ENCODE measurements at places on chromosomes 5 and 9. TPM values are rescaled to one million over a fixed set of nuclear protein-coding genes. Genes with fewer than 3 reads are reported as not detected.

DNA sequence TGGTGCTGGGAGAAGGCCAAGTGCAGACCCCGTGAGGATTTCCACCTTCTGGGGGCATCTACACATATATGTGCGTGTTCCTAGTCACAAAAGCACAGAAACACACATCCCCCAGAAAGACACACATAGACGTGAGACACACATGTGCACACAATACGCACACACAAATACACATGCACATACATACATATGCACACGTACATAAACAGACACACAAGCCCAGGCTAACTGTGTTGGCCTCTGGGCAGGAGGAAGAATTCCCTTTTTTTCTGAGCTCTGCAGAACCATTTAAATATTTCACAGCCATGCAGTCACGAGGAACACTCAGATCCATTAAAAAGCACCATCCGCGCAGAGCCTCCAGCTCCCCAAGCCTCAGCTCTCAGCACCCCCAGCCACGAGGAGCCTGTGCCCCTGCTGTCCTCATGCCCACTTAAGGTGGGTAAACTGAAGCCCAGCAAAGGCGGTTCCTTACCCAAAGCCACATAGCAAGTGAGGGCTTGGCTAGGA, 5.3 kb downstream of the NINJ1 start:
- peaks cover 75% of the 10 kb centered on the region for H3K36me3 ChIP-seq
- no peak overlapping the region for H3K4me3 ChIP-seq
- H3K4me1 ChIP-seq, result peaks cover 77% of the 10 kb centered on the region
- no peak for DNase-seq

GRCh38 chr9:134607971-134608370, 33.6 kb upstream of the COL5A1 start:
- DNase-seq, result no peak
- no peaks in the 10 kb centered on the region for H3K27me3 ChIP-seq
- no peaks in the 10 kb centered on the region for H3K36me3 ChIP-seq
- H3K27ac ChIP-seq, result no peak overlapping the region
- H3K4me1 ChIP-seq, result peaks cover 4% of the 10 kb centered on the region
- no peak overlapping the region for H3K4me3 ChIP-seq

- H3K4me3 ChIP-seq, result no peak overlapping the region
- H3K36me3 ChIP-seq, result no peaks in the 10 kb centered on the region
- no peaks in the 10 kb centered on the region for H3K4me1 ChIP-seq
- no peaks in the 10 kb centered on the region for H3K27me3 ChIP-seq
- DNase-seq, result no peak
- H3K27ac ChIP-seq, result no peak overlapping the region
These were observed 37.5 kb upstream of the BOD1 start for GRCh38 chr5:173653822-173654523.

DNA sequence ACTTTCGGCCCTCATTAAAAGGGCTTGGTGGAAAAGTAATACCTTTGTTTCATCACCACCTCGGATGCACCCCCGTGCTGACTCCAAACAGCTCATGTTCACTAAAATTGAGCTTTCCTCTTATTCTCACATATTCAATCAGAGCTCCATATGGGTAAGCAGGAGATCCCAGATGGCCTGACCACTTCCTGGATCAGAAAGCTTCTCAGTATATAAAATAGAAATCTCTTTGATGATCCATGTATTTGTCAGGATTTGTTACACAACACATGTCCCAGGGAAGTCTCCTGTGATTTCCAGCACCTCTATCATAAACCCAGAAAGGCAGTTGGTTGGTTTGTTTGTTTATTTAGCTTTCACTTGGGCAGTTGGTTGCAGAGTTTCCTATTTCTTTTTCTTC, 402.0 kb downstream of the MLLT3 start:
- H3K4me3 ChIP-seq, result no peak overlapping the region
- H3K36me3 ChIP-seq, result no peaks in the 10 kb centered on the region
- H3K27me3 ChIP-seq, result no peaks in the 10 kb centered on the region
- no peaks in the 10 kb centered on the region for H3K4me1 ChIP-seq

DNA sequence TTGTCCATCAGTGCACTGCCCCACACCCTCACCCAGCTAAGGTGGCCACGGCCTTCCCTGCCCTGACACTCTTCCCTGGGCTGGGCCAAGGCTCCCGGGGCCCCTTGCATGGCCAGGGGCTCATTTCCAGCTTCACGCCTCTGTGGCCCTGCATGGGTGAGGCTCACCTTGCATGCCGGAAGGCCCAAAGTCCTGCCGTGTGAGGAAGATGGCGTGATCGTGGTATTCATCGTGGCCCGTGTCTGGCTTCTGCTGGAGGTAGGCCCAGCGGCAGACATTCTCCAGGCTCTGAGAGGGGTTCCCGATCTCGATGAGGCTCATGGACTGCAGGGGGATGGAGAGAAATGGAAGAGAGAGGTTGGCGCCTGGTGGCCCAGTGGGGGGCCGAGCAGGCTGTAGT, 98.4 kb downstream of the ZNF354C start:
- no peaks in the 10 kb centered on the region for H3K4me1 ChIP-seq
- H3K27ac ChIP-seq, result no peak overlapping the region
- H3K27me3 ChIP-seq, result no peaks in the 10 kb centered on the region

- no peak for DNase-seq
- H3K4me1 ChIP-seq, result peaks cover 18% of the 10 kb centered on the region
- no peak overlapping the region for H3K27ac ChIP-seq
- H3K27me3 ChIP-seq, result no peaks in the 10 kb centered on the region
These were observed 45.6 kb upstream of the FCN2 start for GRCh38 chr9:134834957-134835419.

DNA sequence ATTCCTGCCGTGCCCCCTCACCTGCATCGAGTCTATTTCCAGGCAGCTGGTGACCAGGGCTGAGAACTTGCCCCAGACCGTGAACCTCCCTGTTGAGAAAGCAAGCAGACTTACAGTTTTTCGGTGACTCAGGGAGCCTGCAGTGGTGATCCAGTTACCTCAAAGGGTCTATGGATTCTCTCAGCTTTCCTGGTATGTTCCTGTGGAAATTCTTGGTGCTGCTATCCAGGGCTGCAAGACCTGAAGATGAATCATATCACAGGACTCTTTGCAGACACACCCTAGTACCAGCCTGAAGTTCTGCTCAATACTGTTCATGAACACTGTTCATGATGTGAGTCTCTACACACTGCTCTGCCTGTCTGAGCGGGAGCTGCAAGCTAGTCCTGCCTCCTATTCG, 154.7 kb downstream of the WDR70 start:
- no peak overlapping the region for H3K27ac ChIP-seq
- peaks cover 2% of the 10 kb centered on the region for H3K36me3 ChIP-seq
- no peak overlapping the region for H3K4me3 ChIP-seq
- no peaks in the 10 kb centered on the region for H3K27me3 ChIP-seq
- no peaks in the 10 kb centered on the region for H3K4me1 ChIP-seq
- no peak for DNase-seq

GRCh38 chr5:1444361-1445189, 665 bp downstream of the SLC6A3 start:
- H3K4me3 ChIP-seq, result no peak overlapping the region
- peaks cover 12% of the 10 kb centered on the region for H3K4me1 ChIP-seq
- no peak for DNase-seq
- no peaks in the 10 kb centered on the region for H3K36me3 ChIP-seq
- no peak overlapping the region for H3K27ac ChIP-seq
- peaks cover 68% of the 10 kb centered on the region for H3K27me3 ChIP-seq

DNA sequence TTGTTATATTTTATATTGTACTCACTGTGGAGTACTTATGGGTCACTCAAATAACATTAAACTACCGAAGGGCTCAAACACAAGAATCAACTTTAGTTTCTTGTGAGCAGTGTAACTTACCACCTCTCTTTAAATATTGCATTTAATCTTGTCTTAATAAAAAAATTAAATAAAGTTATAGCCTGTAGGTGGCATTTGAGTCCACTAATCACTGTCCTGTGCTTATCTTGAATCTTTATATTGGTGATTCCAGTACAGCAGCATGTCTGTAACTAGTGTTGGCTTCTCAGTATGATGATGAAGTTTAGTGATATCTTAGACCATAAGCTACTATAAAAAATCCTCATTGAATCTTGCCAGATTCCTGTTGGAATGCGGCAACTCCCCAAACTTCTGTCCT, 313.8 kb downstream of the FAM170A start:
- no peak overlapping the region for H3K27ac ChIP-seq
- H3K27me3 ChIP-seq, result no peaks in the 10 kb centered on the region
- H3K36me3 ChIP-seq, result no peaks in the 10 kb centered on the region
- no peaks in the 10 kb centered on the region for H3K4me1 ChIP-seq

- no peak overlapping the region for H3K27ac ChIP-seq
- H3K27me3 ChIP-seq, result no peaks in the 10 kb centered on the region
- no peaks in the 10 kb centered on the region for H3K4me1 ChIP-seq
- peaks cover 15% of the 10 kb centered on the region for H3K36me3 ChIP-seq
These were observed 37.7 kb downstream of the FAM13B start for GRCh38 chr5:137995077-137995748.

- H3K4me1 ChIP-seq, result peaks cover 36% of the 10 kb centered on the region
- peaks cover 44% of the 10 kb centered on the region for H3K27me3 ChIP-seq
- peak within 1 kb of the TSS; percentile 69 for H3K27ac ChIP-seq
- H3K36me3 ChIP-seq, result no peaks in the 10 kb centered on the region
- peak; percentile 96 for DNase-seq
These were observed at the start of gene RORB for GRCh38 chr9:74496819-74497747. TSS of gene RORB (plus strand) at chr9:74497335. CDS start at chr9:74497977, 642 bp downstream.

- H3K4me1 ChIP-seq, result no peaks in the 10 kb centered on the region
- H3K27me3 ChIP-seq, result no peaks in the 10 kb centered on the region
- peak; percentile 32 for DNase-seq
- no peak overlapping the region for H3K27ac ChIP-seq
- no peak overlapping the region for H3K4me3 ChIP-seq
These were observed 112.1 kb downstream of the BASP1 start for GRCh38 chr5:17329571-17329970.

DNA sequence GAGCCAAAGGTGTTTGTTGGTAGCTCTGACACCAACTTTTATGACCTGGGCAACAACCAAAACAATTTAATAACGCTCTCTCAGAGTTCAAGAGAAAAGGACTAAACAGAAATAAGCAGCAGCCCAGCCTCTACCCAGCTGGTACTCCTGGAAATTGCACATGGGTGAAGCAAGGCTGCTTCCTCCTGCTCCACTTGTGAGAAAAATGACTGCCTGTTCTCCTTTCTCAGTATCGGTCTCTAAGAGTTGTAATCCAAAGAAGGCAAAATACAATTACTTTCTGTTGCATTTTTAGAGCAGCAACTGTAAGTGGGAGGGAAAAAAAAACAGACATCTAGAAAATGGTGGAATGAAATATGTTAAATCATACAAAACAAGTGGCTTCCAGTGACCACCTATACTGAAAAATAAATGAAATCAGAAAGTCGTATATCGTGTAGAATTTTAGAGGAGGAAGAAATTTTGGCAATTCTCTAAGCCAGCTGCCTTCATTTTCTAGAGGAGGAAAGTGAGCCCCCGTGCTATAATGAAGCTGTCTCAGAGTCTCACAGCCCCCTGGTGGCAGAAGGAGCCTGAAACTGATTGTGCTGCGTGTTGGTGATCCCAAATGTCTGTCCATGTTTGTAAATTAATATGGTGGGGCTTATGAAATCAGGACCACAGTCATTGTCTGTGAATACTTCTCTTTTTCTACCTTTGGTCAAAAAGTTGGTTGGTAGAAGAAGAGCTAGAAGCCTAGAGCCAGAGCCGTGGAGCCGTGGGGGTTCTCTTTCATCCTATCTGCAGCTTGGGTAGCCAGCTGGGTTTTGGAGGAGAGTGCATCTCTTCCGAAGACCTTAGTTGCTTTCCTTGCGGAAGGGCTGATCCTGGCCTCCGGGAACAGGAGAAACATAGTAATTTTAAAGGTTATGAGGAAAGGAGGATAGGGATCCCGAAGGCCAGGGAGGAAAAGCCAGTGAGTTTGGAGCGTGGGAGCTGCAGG, 139.9 kb downstream of the PIP5K1B start:
- H3K4me1 ChIP-seq, result peaks cover 6% of the 10 kb centered on the region
- DNase-seq, result peak; percentile 62
- H3K27me3 ChIP-seq, result no peaks in the 10 kb centered on the region
- no peak overlapping the region for H3K27ac ChIP-seq

DNA sequence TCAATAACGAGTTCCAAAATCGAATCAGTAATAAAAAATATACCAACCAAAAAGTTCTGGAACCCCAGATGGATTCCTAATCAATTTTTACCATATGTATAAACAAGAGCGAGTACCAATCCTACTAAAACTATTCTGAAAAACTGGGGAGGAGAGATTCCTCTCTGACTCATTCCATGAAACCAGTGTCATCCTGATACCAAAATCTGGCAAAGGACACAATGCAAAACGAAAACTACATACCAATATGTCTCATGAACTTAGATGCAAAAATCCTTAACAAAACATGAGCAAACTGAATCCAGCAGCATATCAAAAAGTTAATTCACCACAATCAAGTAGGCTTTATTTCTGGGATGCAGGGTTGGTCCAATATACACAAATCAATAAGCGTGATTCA, 30.5 kb upstream of the MACIR start:
- H3K4me1 ChIP-seq, result no peaks in the 10 kb centered on the region
- DNase-seq, result no peak
- H3K36me3 ChIP-seq, result peaks cover 1% of the 10 kb centered on the region
- no peak overlapping the region for H3K27ac ChIP-seq
- H3K4me3 ChIP-seq, result no peak overlapping the region

DNA sequence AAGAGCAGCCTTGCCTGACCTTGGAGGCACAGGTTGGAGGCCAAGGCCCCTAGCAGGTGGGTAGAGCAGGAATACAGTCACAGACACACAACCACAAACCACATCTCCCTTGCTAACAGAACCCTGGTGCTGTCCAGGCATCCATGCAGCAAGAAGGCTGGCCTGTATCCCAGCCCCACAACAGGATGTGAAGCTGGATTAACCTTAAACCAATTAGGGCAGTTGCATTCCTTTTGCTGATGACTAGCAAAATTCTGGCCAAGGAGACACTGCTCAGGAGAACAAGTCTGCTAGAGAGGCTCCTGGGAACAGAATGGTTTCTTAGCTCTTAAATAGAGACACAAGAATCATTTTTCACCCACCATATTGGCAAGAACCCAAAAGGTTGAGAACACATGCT, 97.8 kb downstream of the C5orf15 start:
- H3K4me1 ChIP-seq, result peaks cover 23% of the 10 kb centered on the region
- H3K27ac ChIP-seq, result no peak overlapping the region
- H3K36me3 ChIP-seq, result no peaks in the 10 kb centered on the region
- H3K27me3 ChIP-seq, result peaks cover 8% of the 10 kb centered on the region

The DCTN4 gene
- total RNA-seq, result 63.7 TPM

The MYMK gene
- total RNA-seq, result not detected

The GABRA1 gene
- 5.5 TPM for total RNA-seq

The AGPAT2 gene
- total RNA-seq, result 14.3 TPM

The SLC36A3 gene
- total RNA-seq, result not detected

The CDH10 gene
- 12.0 TPM for total RNA-seq

The CDH9 gene
- 3.2 TPM for total RNA-seq

The EPB41L4A gene
- 67.5 TPM for total RNA-seq

The SRD5A1 gene
- total RNA-seq, result 43.8 TPM

The SLCO6A1 gene
- not detected for total RNA-seq

The TAF11L10 gene
- total RNA-seq, result not detected

Measured in spinal cord (tissue), 10 donors.